ENCODE measurements at places on chromosomes 1 and 21. TPM values are rescaled to one million over a fixed set of nuclear protein-coding genes. Genes with fewer than 3 reads are reported as not detected.

Gene FAM72C
- total RNA-seq: 1.2 TPM

Gene SELL
- 0.82 TPM for total RNA-seq

Gene PTTG1IP
- 72.2 TPM for total RNA-seq

Gene CELSR2
- 27.3 TPM for total RNA-seq

Gene HLX
- 0.82 TPM for total RNA-seq

Gene MPZ
- total RNA-seq: 1.6 TPM

Gene VCAM1
- 16.3 TPM for total RNA-seq

Gene TAF12
- total RNA-seq: 20.4 TPM

Gene FCMR
- under 0.01 TPM for total RNA-seq

Data from frontal cortex (tissue), 4 donors.